ENCODE measurements at places on chromosomes 13 and 19.

DNA sequence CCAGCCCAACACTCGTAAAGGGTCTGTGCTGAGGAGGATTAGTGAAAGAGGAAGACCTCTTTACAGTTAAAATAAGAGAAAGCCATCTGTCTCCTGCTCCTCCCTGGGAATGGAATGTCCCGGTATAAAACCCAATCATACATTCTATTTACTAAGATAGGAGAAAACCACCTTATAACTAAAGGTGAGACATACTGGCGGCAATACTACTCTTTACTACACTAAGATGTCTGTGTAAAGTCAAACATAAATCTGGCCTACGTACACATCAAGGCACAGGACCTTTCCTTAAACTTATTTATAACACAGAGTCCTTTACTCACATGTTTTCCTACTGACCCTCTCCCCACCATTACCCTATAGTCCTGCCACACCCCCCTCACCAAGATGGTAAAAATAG, 3.3 kb downstream of the ZNF350 start:
- DNase-seq = no peak

DNA sequence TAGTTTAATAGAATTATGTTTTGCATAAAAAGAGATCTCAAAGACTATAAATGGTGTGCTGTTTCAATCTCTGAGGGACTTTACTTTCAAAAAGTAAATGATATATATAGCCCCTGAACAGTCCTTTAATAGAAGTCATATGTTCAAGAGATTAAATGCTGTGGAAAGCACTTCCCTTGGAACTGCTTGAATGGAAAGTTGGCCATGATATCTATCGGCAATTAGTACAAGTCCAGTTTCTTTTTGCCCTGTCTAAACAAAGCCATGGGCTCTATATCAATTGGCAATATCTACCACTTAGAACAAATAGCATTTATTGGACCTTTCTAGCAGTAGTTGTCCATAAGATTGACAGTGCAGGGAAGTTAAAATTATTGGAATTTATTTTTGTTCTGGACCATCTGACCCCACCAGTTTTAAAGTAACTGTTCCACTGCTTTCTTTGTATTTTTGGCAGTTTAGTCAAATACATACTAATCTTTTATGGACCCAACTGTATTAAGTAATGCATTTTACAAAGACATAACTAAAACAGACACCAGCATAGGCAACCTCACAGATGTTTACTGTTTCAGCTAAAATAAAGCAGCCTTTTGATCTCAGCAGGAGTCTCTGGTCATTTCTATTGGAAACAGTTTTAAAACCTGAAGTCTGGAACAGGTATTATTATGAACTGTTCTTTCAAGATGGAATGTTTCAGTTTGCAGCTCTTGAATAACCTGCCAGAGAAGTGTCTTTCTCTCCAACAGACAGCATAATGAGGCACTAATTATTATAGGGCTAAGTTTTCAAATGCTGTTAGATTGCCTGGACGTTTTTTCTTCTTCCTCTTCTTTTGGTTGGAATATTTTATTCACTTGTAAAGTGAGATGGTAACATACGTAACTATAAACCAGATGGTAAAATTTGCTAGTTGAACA, 282.6 kb downstream of the DCLK1 start:
- no peak for DNase-seq

- peak; percentile 80 for DNase-seq
Measured at GRCh38 chr19:46661735-46662592, 982 bp upstream of the DACT3 start.

GRCh38 chr13:111344471-111345191, 24.2 kb downstream of the TEX29 start:
- DNase-seq = peak; percentile 23

GRCh38 chr19:3075605-3076431, 13.5 kb upstream of the TLE5 start:
- DNase-seq = peak; percentile 60

- no peak for DNase-seq
Measured at GRCh38 chr13:113967206-113967720, 6.6 kb downstream of the C13orf46 start.

DNA sequence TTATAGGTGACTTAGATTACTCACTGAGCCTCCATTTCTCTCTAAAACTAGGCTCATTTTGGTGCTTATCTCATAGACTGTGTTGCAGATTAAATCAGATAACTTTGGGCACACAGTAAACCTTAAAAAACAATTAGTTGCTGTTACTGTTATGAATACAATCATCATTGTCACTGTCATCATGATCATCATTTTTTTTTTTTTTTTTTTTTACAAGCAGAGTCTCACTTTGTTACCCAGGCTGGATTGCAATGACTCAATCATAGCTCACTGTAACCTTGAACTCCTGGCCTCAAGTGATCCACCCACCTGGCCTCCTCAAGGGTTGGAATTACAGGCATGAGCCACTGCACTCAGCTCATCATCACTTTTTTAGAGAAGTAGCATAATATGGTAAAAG, 60.0 kb downstream of the VWA8 start:
- DNase-seq = no peak

GRCh38 chr13:31224174-31224669, 24.4 kb downstream of the B3GLCT start:
- DNase-seq = no peak

DNA sequence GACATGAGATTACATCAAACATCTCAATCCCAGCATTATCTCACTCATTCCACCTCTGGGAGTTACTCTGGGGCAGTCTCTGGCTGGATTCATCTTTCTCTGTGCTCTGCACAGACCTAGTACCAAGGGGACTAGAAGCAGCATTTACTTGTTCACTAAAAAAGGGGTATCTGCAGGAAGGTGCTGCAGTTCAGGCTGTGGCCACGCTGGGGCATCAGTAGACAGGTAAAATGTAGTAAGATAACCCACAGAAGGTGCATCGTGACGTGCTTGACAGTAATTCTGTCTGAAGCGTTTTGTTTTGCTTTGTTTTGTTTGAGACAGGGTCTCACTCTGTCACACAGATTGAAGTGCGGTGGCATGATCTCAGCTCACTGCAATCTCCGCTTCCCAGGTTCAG, 29.3 kb downstream of the ZNF564 start:
- no peak for DNase-seq

GRCh38 chr13:33251131-33251661, 34.4 kb downstream of the STARD13 start:
- DNase-seq = peak; percentile 81
